A549 treated with AZD2906 at 1 μM for 4 hours (cell line): ENCODE measurements at places on chromosomes 12 and 14. TPM values are rescaled to one million over a fixed set of nuclear protein-coding genes. Genes with fewer than 3 reads are reported as not detected.

Gene SOAT2
- 0.07 to 0.30 TPM (median 0.24 TPM) in 5 replicates for total RNA-seq

Gene LPAR5
- total RNA-seq = 0.53 to 0.92 TPM (median 0.65 TPM) in 5 replicates

Gene MEG3
- 34.5 to 52.7 TPM (median 43.8 TPM) in 5 replicates for total RNA-seq

Gene GLIPR1
- total RNA-seq = 20.4 to 29.9 TPM (median 27.1 TPM) in 5 replicates

Gene TMEM132C
- not detected in 5 replicates for total RNA-seq

Gene SELPLG
- total RNA-seq = 0.79 to 1.1 TPM (median 0.94 TPM) in 5 replicates

Gene RNF212B
- total RNA-seq = not detected in 5 replicates

Gene PIANP
- 0.75 to 1.00 TPM (median 0.92 TPM) in 5 replicates for total RNA-seq

Gene FBRSL1
- 94.9 to 117 TPM (median 106 TPM) in 5 replicates for total RNA-seq

Gene AGAP2
- total RNA-seq = 0.09 to 0.23 TPM (median 0.16 TPM) in 5 replicates

Gene PPP4R3A
- total RNA-seq = 65.7 to 95.1 TPM (median 68.9 TPM) in 5 replicates

Gene PIWIL1
- 0.05 to 0.14 TPM in 2 of 5 replicates, not detected in the others for total RNA-seq

Gene SPIC
- not detected in 5 replicates for total RNA-seq

Gene P2RX4
- 15.7 to 22.5 TPM (median 18.9 TPM) in 5 replicates for total RNA-seq

Gene AMIGO2
- 47.0 to 69.7 TPM (median 67.3 TPM) in 5 replicates for total RNA-seq

Gene CAPRIN2
- total RNA-seq = 21.5 to 34.4 TPM (median 27.9 TPM) in 5 replicates

Gene LUM
- total RNA-seq = 0.08 to 0.49 TPM (median 0.30 TPM) in 5 replicates

Gene SLC2A14
- 0.78 to 1.1 TPM (median 0.93 TPM) in 5 replicates for total RNA-seq

Gene KCNK10
- total RNA-seq = not detected in 5 replicates

Gene RITA1
- 23.1 to 32.2 TPM (median 31.5 TPM) in 5 replicates for total RNA-seq

Gene CPNE6
- total RNA-seq = 0.05 to 0.12 TPM (median 0.06 TPM) in 4 of 5 replicates, not detected in the other

Gene ZNF605
- 2.0 to 3.7 TPM (median 3.2 TPM) in 5 replicates for total RNA-seq

Gene ATP6V1D
- total RNA-seq = 64.3 to 114 TPM (median 65.7 TPM) in 5 replicates

Gene ANO4
- total RNA-seq = 0.07 to 0.20 TPM (median 0.10 TPM) in 5 replicates

Gene SLC5A8
- not detected in 5 replicates for total RNA-seq

Gene TTC9
- total RNA-seq = 3.0 to 3.8 TPM (median 3.2 TPM) in 5 replicates

Gene KLRD1
- total RNA-seq = not detected in 5 replicates

Gene GZMH
- total RNA-seq = not detected in 5 replicates

Gene ARHGDIB
- total RNA-seq = 0.88 to 1.7 TPM (median 1.2 TPM) in 5 replicates

Gene HSPA2
- total RNA-seq = 30.7 to 39.2 TPM (median 33.3 TPM) in 5 replicates

Gene KRT77
- total RNA-seq = not detected in 5 replicates

Gene KRT82
- total RNA-seq = not detected in 5 replicates

Gene IRAK3
- total RNA-seq = 1.0 to 1.6 TPM (median 1.4 TPM) in 5 replicates
